ENCODE measurements at places on chromosomes 3 and 15.

DNA sequence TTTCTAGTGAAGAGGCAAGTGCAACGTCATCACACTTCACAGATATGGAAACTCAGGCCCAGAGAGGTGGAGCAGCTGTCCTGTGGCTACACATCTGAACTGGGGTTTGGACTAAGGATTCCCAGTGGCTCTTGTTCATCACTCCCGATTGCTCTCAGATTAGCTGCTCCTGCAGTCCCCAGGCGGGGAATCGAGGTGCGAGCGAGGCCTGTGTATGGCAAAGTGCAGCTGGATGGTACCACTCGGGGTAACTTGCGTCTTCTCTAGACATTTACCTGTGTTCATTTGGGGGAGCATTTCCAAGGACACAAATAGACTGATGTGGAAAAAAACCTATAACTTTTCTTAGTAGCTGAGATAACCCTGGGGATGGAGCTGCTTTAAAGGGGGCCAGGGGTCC, 45.9 kb upstream of the TRPM1 start:
- DNase-seq: no peak

- DNase-seq: no peak
These were observed 25.4 kb downstream of the ADPGK start for GRCh38 chr15:72758182-72758581.

DNA sequence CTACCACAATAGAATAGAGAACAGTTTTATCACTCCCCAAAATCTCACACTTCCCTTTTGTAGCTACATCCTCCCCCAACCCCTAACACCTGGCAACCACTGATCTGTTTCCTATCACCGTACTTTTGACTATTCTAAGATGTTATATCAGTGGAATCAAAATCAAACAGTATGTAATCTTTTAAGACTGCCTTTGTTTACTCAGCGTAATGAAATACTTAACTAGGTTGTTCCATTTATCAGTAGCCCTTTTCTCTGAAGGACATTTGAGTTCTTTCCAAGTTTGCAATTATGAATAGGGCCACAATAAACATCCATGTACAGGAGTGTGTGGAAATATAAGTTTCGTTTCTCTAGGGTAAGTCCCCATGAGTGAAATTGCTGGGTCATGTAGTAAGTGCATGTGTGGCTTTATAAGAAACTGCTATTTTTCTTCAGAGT, 372.3 kb downstream of the SV2B start:
- DNase-seq: no peak

DNA sequence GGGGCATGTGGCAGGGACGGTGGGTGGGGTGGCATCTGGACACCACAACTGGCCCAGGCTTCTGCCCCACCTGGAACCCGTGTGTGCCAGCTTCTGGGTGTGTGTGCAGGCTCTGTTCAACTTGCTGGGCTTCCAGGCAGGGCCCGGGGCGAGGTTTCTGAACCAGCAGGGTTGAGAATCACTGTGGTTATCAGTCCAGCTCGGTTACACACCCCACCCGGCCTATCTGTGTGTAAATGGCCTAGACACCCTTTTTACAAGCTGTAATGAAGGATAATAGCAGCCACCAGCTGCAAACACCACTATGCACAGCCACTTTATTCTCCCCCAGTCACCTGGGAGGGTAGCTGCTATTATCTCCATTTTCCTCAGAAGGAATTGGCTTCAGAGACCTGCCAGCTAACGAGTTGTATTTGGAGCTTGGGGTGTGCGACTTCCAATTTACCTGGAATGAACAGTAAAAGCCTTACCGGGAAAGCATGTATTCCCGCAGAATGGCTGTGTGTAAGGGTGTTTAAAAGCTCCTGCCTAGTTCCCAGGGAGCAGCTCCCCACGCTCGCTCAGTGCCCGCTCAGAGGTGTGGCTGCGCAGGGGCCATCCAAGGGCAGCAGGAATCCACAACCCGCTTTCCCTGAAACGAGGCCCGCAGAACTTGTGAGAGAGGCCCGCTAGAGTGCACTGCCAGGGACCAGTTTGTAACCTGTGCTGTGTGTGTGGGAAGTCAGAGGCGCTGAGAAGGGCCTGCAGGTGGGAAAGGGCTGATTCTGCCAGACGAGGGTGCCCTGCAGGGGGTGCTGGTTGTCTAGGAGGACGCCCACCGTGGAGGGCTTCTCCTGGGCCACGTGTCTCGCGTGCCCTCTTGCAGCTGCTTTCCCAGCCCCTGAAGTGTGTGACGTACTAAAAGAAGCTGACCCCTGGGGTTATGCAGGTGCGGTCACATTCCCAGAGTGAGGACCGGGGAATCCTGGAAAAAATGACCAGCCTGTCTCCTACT, 83.5 kb downstream of the C3orf70 start:
- DNase-seq: peak; percentile 57

All from nephron progenitor cell (in vitro differentiated cells).